ENCODE measurements at places on chromosomes 6 and 20. TPM values are rescaled to one million over a fixed set of nuclear protein-coding genes. Genes with fewer than 3 reads are reported as not detected.

The OR2J3 gene
- 3.1 TPM for total RNA-seq

GRCh38 chr6:22132656-22133055, 164.2 kb downstream of the PRL start:
- DNase-seq: no peak

The BPIFB1 gene
- 1.4 TPM for total RNA-seq

The ADGB gene
- 0.48 TPM for total RNA-seq

GRCh38 chr20:48490961-48491831, 336.6 kb downstream of the PREX1 start:
- no peak for DNase-seq

- no peak for DNase-seq
These were observed 138.3 kb upstream of the INSM1 start for GRCh38 chr20:20229595-20229994.

Data from umbilical cord (tissue), 2 donors.